PC-3 (cell line): ENCODE measurements at places on chromosomes 1 and 21.

DNA sequence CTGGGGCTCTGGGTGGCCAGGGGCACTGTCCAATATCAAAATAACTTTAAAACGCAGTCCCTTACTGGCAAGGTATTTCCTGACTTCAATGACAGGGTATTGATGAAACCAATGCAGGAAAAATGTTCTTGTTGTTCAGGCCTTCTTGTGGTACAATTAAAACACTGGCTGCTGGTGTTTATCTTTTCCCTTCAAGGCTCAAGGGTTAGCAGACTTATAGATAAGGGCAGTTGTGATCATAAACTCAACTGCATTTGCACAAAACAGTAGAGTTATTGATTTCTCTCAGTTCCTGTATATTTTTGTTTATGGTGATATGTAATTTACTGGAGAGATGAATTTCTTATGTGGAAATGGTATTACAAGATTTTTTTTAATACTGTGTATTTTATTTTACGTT, 2.7 kb upstream of the CD84 start:
- no peaks in the 10 kb centered on the region for H3K36me3 ChIP-seq
- no peaks in the 10 kb centered on the region for H3K4me1 ChIP-seq
- H3K27ac ChIP-seq = no peak overlapping the region

DNA sequence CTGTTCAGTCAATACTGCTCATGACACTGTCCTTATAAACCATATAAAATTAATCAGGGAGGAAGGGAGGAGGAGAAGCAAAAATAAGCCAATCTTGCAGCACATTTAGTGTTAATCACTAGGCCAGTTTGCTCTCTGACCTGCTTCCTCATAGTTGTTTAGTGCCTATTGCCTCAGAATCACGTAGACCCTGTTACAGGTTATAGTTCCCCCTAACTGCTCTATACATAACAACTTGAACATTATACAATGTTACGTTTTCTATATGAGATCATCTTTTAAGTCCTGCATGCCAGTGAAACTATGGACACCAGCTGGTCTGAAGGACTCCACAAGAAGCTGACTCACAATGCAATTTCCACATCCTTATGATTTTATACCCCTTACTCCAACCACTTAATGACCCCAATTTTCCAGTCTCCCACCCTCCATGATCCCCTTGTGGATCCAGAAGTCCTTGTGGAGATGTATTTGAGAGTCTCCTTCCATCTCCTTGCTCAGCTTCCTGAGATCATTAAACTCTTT, 34.9 kb upstream of the TACSTD2 start:
- H3K27me3 ChIP-seq = no peaks in the 10 kb centered on the region
- no peaks in the 10 kb centered on the region for H3K4me1 ChIP-seq
- no peak overlapping the region for H3K4me3 ChIP-seq
- H3K36me3 ChIP-seq = peaks cover 4% of the 10 kb centered on the region
- H3K27ac ChIP-seq = no peak overlapping the region

DNA sequence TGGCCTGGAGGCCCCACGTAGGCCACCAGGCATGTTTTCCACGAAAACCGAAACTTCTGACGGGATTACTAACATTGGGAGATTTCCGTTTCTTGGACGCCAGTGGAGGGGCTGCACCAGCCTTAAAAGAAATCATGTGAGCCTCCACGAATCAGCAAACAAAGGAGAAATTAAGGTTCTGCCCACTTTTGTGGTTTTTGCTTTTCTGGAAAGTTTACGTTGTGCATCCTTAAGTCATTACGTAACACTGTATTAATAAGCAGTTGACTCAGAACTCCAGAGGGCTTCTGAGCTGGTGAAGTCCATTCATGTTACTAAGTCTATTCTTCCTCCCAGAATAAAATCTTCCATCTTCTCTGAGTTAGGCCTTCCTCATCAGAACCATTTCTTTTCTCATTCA, 168.5 kb downstream of the PSMG1 start:
- H3K4me1 ChIP-seq = peaks cover 10% of the 10 kb centered on the region
- DNase-seq = peak; percentile 93
- H3K27ac ChIP-seq = peak overlapping the region; percentile 53
- H3K36me3 ChIP-seq = no peaks in the 10 kb centered on the region
- no peaks in the 10 kb centered on the region for H3K27me3 ChIP-seq
- peak overlapping the region; percentile 48 for H3K4me3 ChIP-seq

- H3K4me3 ChIP-seq = no peak overlapping the region
- no peak for DNase-seq
- H3K4me1 ChIP-seq = peaks cover 23% of the 10 kb centered on the region
- no peaks in the 10 kb centered on the region; the same call in none of the 2 replicates for H3K36me3 ChIP-seq
- no peaks in the 10 kb centered on the region for H3K27me3 ChIP-seq
- H3K27ac ChIP-seq = no peak overlapping the region
Measured at GRCh38 chr1:9761855-9762254, 61.9 kb downstream of the CLSTN1 start.

- no peak overlapping the region for H3K4me3 ChIP-seq
- DNase-seq = no peak
- H3K36me3 ChIP-seq = no peaks in the 10 kb centered on the region
- peaks cover 5% of the 10 kb centered on the region for H3K4me1 ChIP-seq
- no peaks in the 10 kb centered on the region for H3K27me3 ChIP-seq
Measured at GRCh38 chr1:164688791-164689190, 129.8 kb downstream of the PBX1 start.

- no peak for DNase-seq
- H3K4me3 ChIP-seq = no peak overlapping the region
- H3K4me1 ChIP-seq = 0 out of 2 replicates have a peak, but pooled peaks cover 7% of the 10 kb centered on the region
- H3K27ac ChIP-seq = no peak overlapping the region
Measured at GRCh38 chr1:90727917-90728501, 10.9 kb upstream of the BARHL2 start.

- no peaks in the 10 kb centered on the region; the same call in 1 of the 2 replicates for H3K27me3 ChIP-seq
- no peaks in the 10 kb centered on the region for H3K36me3 ChIP-seq
- peaks cover 22% of the 10 kb centered on the region for H3K4me1 ChIP-seq
- no peak overlapping the region for H3K4me3 ChIP-seq
- DNase-seq = peak; percentile 94
- H3K27ac ChIP-seq = peak overlapping the region; percentile 69
Measured at GRCh38 chr21:14533499-14534428, 12.4 kb downstream of the SAMSN1 start.

GRCh38 chr1:181863006-181863405, 198.5 kb downstream of the ZNF648 start:
- H3K27ac ChIP-seq = no peak overlapping the region
- no peaks in the 10 kb centered on the region for H3K36me3 ChIP-seq
- no peaks in the 10 kb centered on the region for H3K4me1 ChIP-seq
- no peak overlapping the region for H3K4me3 ChIP-seq
- no peak for DNase-seq

- H3K36me3 ChIP-seq = no peaks in the 10 kb centered on the region
- peaks cover 17% of the 10 kb centered on the region for H3K4me1 ChIP-seq
- H3K27ac ChIP-seq = no peak overlapping the region
- peaks cover 20% of the 10 kb centered on the region for H3K27me3 ChIP-seq
Measured at GRCh38 chr1:156864796-156865195, 4.1 kb downstream of the NTRK1 start.

DNA sequence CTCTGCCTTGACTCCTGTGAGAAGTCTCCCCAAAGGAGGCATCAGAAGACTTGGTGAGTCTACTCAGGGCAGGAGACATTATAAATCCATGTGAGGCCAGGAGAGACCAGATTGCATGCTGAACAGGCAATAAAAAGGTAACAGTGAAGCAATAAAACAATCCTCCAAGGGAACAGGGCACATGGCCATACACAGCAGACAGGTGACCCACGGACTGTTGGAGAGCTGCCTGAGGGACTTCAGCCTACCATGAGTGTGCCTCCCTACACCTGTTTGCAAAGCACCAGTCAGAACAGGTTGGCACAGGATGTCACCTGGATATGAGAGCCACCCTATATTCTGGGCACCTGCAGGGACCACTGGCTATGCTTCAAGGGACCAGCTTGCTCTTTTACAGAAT, 67.6 kb downstream of the MAB21L3 start:
- H3K27me3 ChIP-seq = peaks cover 17% of the 10 kb centered on the region
- no peak overlapping the region for H3K4me3 ChIP-seq
- H3K36me3 ChIP-seq = no peaks in the 10 kb centered on the region
- DNase-seq = no peak
- no peak overlapping the region for H3K27ac ChIP-seq
- H3K4me1 ChIP-seq = no peaks in the 10 kb centered on the region

- DNase-seq = no peak
- H3K4me1 ChIP-seq = no peaks in the 10 kb centered on the region
Measured at GRCh38 chr1:34396042-34396441, 219.3 kb downstream of the C1orf94 start.

GRCh38 chr1:226186124-226187018, at the start of gene ACBD3:
TSS of gene ACBD3 (minus strand) at chr1:226186741. CDS start at chr1:226186675, 66 bp downstream.
- peak within 1 kb of the TSS; percentile 42 for H3K27ac ChIP-seq
- peaks cover 27% of the 10 kb centered on the region for H3K4me1 ChIP-seq
- peaks cover under 1% of the 10 kb centered on the region; the same call in 1 of the 2 replicates for H3K36me3 ChIP-seq
- peak within 1 kb of the TSS; percentile 80 for H3K4me3 ChIP-seq
- peak; percentile 95 for DNase-seq
- H3K27me3 ChIP-seq = no peaks in the 10 kb centered on the region

- 0 out of 2 replicates have a peak, but pooled peaks cover 2% of the 10 kb centered on the region for H3K27me3 ChIP-seq
- H3K36me3 ChIP-seq = no peaks in the 10 kb centered on the region
- DNase-seq = peak; percentile 29
- H3K4me1 ChIP-seq = no peaks in the 10 kb centered on the region
Measured at GRCh38 chr1:20037877-20038276, 32.1 kb upstream of the PLA2G5 start.

- peak overlapping the region; percentile 57 for H3K27ac ChIP-seq
- H3K36me3 ChIP-seq = no peaks in the 10 kb centered on the region; the same call in 1 of the 2 replicates
- DNase-seq = peak; percentile 95
- peak overlapping the region; percentile 45 for H3K4me3 ChIP-seq
Measured at GRCh38 chr1:185646202-185646683, 87.9 kb upstream of the HMCN1 start.
